ENCODE measurements at places on chromosomes 6 and 20.

DNA sequence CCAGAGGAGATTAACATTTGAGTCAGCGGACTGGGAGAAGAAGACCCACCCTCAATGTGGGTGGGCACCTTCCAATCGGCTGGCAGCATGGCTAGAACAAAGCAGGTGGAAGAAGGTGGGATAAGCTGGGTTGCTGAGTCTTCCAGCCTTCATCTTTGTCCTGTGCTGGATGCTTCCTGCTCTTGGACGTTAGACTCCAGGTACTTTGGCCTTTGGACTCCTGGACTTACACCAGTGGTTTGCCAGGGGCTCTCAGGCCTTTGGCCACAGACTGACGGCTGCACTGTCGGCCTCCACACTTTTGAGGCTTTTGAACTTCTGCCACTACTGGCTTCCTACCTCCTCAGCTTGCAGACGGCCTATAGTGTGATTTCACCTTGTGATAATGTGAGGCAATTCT, 50.8 kb downstream of the BCAS1 start:
- DNase-seq, result no peak

- DNase-seq, result no peak
Observed at GRCh38 chr6:1862411-1862810, 252.7 kb downstream of the FOXC1 start.

DNA sequence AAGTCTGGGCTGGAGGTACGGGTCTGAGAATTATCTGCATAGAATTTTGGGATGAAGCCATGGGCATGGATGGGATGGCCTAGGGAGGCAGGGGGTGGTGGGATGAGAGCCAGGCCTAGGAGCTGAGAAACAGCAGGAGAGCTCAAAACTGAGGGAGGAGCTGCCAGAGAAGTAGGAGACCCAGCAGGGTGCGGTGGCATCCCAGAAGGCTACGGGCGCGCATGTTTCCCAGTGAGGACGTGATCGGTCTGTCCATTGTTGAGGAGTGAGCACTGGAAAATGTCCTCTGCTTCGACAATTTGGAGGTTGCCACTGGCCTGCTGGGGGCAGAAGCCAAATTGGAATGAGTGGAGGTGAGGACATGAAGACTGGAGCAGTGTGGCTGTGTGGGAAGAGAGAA, 14.5 kb upstream of the MROH8 start:
- DNase-seq, result no peak

DNA sequence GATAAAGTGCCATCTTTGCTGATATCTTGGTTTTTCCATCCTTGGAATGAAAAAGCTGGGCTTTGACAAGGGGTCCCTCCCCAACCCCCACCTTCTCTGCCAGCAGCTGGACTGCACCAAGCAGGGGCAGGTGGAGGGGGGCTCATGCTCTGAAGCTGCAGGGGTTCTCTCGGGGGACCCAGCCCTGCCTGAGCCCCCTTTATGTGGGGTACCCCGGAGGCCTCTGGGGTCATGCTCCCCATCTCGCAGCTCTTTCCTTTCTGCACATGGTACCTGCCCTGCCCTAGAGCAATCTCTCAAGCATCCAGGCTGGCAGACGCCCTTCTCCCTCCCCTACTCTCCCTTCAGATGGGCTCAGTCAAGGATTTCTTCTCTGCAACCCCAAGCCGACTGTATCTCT, 146.7 kb upstream of the PTPN1 start:
- no peak for DNase-seq

GRCh38 chr20:41424546-41424945, 57.9 kb upstream of the EMILIN3 start:
- DNase-seq, result no peak
